ENCODE measurements at places on chromosomes 11 and 22.

GRCh38 chr11:7927635-7928034 is 3.4 kb downstream of the OR10A6 start:
- DNase-seq = no peak

DNA sequence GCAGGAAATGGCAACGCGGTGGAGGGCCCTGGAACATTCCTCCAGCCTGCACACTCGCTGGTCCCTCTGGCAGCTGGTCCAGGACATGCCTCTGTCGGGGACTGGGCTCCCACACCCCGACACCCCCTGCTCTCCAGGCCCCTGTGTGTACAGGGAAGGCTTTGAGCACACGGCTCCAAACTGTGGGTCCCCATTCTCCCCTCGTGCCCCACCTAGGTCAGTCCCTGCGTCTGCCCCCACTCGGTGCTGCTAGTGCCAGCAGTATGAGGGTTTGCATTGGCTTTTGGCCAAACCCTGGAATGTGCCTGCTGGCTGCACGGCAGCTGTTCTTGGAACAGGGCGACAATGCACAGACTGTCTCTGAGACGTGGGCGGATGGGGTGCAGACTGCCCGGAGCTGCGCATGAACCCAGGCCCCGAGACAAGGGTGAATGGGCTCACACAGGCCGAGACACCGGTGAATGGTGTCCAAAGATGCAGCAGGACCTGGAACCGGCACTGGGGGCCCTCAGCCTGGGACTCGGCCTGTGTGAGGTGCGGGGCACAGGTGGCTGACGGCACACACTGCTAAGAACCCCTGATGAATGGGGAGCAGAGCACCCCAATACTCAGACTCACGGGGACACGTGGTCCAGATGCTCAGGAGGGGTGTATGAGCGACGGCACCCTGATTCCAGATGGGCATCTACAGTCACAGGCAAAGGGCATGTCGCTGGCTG is 7.5 kb upstream of the SYT8 start:
- peak; percentile 59 for DNase-seq

DNA sequence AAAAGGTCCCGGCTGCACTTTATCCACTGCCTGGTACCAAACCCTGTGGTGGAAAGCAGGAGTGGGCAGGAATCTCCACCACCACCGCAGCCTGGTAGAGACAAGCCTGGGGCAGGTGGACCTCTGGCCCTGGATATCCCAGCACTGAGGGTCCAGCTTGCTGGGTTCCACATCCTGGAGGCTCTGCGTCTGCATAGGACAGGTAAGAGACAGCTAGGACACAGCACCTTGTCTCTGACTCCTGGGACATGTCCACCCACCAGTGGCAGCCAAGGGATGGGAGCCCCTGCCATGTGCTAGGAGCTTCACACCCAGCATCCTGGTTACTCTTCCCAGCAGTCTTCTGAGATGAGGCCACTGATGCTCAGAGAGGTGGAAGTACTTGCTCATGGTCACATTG is 105.5 kb downstream of the MYO18B start:
- no peak for DNase-seq

- peak; percentile 4 for DNase-seq
Observed at GRCh38 chr11:92667486-92668152, 301.8 kb upstream of the MTNR1B start.

DNA sequence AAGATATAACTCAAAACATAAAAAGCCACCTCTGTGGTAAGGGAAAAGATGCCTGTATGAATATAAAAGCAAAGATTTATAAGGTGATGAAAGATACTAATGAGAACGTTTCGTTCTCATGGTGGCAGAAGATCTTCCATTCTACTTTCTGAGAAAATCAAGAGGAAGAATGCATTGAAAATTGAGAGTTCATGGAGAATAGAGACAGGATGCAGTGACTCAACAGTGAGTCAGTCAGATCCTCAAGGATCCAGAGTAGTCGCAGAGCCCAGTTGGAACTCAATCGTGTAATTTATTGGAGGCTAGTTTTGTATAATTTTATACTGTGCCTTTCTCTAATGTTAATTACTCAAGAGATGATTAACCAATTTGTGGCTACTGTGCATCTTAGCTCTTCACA is 73.3 kb downstream of the ENTHD1 start:
- DNase-seq = no peak

GRCh38 chr22:46439111-46439510 is 98.3 kb downstream of the CELSR1 start:
- no peak for DNase-seq
